ENCODE measurements at places on chromosomes 12 and 14.

GRCh38 chr14:21924479-21924878, 250.9 kb upstream of the OR4E1 start:
- DNase-seq, result peak; percentile 58

GRCh38 chr14:75521415-75522199, 662 bp upstream of the BATF start:
- DNase-seq, result no peak

GRCh38 chr12:85714425-85714824, 121.8 kb downstream of the RASSF9 start:
- DNase-seq, result no peak

DNA sequence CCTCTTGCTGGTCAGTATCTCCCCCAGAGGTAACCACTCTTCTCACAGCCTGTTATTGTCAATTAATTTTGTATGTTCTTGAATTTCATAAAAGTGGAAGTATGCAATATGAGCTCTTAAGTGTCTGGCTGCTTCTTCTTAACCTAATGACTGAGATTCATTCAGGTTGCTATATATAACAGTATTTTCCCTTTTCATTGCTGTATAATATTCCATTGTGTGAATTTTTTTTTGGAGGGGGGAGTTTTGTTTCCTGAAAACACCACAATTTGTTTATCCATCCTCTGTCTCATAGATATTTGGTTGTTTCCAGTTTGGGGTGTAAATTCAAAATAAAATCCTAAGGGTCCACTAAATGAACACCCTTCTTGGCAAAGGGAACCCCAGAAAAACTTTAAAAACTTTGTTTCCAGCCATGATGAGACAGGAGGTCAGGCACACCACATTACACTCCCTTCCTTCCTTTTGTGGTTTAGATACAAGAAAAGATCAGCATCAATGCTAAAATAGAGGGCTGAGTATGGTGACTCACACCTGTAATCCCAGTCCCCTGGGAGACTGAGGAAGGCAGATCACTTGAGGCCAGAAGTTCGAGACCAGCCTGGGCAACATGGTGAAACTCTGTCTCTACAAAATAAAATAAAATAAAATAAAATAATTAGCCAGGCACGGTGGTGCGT, 4.1 kb upstream of the DAO start:
- no peak for DNase-seq

- DNase-seq, result no peak
Observed at GRCh38 chr12:112091563-112091962, 17.0 kb downstream of the NAA25 start.

DNA sequence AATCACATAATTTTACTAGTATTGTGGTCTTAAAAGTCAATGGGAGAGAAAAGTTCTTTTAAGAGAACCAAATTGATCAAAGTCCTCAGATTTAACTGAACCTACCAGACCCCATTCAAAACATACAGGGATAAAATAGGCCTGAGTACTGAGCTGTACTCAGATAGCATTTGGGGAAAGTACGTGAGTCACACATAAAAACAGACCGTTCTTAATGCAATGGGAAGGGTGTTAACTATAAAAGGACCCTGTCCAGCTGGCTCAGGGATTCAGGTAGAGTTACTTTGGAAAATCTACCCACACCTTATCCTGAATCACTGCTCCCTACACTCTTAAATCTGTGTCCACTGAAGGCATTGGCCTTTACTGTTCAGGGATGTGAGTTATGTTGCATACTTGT, 78.0 kb downstream of the PTPN21 start:
- no peak for DNase-seq

- no peak for DNase-seq
Observed at GRCh38 chr12:6570264-6570887, 2.3 kb upstream of the NOP2 start.

GRCh38 chr12:127595506-127595905, 671.5 kb upstream of the TMEM132C start:
- no peak for DNase-seq

GRCh38 chr12:59626382-59626781, 30.6 kb downstream of the SLC16A7 start:
- no peak for DNase-seq

DNA sequence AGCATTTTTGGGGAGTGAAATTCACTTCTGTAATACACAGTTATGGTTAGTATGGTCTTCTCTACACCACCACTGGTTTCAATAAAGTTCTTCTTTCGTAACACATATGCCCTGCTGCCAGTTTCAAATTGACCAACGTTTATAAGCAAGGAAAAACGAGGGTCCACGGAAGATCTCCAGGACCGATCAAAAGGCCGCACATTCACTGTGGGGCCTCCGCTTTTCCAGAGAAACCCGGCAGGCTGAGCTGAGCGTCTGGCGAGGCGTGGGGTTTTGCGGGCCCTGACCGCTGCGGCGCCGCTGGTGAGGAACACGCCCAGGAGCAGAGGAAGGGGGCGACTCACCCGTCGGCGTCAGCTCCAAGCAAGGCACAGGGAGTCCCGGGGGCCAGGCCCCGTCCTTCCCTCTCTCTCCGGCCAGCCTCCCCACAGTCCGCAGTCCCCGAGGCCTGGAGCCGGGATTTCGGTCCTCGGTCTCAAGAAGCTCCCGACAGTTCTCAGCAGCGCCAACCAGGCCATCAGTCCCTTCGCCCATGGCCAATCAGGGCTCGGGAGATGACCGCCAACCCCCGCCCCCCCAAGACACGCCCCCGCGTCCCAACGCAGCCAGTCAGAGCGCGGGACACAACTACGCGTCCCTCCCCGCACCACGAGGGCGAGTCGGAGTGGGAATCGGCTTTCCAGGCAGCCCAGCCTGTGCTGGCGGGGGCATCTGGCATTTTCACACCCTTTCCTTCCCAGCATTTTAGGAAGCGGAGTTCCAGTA, at the start of gene MTERF2:
TSS of gene MTERF2 (minus strand) at position 522 of the 765 bp plus-strand sequence. CDS start 8,432 bp downstream, outside the sequence.
- peak; percentile 78 for DNase-seq

GRCh38 chr14:70887737-70888499, 19.3 kb upstream of the PCNX1 start:
- DNase-seq, result no peak

DNA sequence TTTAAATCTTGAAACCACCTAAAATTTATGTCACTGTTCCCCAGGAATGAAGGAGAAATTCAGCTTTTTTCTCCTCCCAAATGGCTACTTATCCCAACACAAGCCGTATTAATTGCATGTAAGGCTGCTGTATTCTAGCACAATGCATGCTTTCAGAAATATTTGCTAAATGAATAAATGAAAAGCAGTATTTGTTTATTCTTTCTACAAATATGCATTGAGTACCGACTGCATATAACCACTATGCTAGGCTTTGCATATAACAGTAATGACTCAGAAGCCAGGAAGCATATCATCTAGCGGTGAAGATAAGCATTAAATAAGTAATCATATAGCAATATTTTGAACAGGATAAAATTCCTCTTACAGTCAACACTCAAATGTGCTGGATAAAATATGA, 5.7 kb upstream of the LRR1 start:
- no peak for DNase-seq

- no peak for DNase-seq
Observed at GRCh38 chr12:123936956-123937706, 35.5 kb downstream of the CCDC92 start.

- DNase-seq, result no peak
Observed at GRCh38 chr12:64621257-64621942, 11.1 kb downstream of the RASSF3 start.

DNA sequence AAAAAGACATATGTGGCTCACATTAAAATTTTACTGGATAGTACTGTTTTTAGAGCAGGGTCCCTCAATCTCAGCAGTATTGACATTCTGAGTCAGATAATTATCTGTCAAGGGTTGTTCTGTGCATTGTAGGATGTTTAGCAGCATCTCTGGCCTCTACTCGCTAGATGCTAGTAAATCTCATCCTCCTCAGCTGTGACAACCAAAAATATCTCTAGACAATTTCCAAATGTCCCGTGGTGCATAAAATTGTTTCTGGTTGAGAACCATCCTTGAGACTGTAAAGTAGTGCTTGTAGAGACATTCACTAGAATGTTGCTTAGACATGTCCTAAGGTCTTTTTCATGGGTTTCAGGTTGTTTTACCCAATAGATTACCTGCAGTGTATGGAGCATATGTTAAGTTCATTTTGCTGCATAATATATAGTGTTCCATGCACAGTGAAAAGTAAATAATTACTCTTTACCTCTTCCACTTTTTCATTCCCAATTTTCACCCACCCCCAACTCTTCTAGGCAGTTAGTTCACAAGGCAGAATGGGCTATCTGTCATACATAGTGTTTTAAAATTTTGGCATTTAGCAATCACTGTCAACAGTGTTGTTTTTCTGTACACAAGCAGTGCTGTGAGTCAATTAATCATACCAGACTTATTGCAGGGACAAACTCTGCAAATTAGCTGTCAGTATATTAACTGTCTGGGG, 200.2 kb upstream of the SLC38A2 start:
- no peak for DNase-seq

- no peak for DNase-seq
Observed at GRCh38 chr12:90044069-90044468, 335.4 kb upstream of the ATP2B1 start.

DNA sequence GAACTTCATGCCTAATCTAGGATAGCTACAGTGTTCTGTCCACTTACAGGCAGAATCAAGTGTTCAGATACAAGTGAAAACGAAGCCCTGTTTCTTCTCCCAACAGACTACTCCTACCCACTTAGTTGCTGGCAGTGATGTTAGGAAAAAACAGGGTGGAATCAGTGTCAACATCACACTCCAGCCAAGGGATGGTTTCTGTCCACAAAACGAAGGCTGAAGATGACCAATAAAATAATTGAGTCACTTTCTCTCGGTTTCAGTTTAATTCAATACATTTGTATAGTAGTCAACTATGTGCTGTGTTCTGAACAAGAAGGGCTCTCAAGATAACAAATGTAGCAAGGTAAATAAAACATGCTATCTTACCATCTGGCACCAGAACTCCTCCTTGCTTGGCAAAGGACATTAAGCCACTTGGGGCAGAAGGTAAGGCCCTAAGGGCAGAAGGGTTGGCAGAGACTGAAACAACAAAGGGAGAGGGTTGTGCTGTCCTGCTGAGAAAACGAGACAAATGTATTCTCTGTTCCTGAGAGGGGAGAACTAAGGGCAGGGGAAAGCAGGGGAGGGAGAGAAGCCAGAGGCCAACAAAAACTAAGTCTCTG, 393.6 kb downstream of the DPF3 start:
- no peak for DNase-seq

DNA sequence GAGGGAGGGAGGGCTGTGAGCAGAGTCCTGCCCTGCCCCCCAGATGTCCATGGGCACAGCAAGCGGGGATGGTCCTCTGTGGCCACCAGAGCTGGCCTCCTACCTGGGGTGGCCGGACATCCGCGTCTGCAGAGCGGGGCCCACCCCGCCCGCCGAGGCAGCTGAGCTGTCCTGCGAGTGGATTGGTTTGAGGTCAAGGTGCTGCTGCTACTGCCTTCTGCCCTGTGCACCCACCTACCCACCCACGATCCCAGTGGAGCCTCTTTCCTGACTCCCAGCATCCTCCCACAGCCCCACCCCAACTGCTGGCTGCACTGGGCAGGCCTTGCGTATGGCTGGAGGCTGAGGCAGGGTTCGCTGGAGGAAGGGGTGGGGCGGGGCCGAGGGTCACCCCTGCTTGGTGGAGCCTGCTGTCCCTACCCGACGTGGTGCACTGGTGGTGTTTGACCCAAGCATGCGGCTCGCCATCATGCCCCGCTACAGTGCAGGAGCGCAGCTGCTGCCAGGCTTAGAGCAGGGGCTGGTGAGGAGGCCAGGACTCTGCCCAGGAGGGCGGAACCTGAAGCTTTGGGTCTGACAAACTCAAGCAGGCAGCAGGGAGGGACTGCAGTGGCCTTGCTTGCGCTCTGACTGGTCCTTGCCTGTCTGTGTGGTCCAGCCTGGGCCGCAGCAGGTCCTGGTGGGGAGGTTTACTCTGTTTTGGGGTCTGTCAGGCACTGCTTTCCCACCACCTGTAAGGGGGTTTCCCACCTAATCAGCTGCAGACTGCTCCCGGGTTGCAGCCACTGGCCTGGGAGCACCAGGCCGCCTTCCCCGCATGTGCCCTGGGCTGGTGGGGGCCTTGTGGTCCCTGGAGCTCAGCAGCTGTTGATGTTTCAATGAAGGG, 23.7 kb downstream of the CEP170B start:
- DNase-seq, result no peak

GRCh38 chr12:75660107-75660530, 148.7 kb upstream of the KRR1 start:
- no peak for DNase-seq

GRCh38 chr12:110007881-110008280, 8.7 kb downstream of the ANKRD13A start:
- DNase-seq, result no peak

DNA sequence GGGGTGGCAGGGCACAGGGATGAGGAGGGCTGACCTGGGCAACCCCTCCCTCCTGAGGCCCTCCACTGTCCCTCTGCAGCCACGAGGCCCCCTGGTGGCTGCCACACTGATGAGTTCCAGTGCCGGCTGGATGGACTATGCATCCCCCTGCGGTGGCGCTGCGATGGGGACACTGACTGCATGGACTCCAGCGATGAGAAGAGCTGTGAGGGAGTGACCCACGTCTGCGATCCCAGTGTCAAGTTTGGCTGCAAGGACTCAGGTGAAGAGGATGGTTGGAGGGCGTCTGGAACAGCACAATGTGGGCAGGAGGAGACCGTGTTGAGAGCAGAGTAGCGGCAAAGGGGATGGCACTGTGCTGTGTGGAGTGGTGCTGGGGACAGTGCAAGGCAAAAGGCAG, 25.7 kb upstream of the LRP1-AS start:
- DNase-seq, result no peak

- no peak for DNase-seq
Observed at GRCh38 chr14:105282098-105282725, 18.6 kb downstream of the BRF1 start.

- DNase-seq, result no peak
Observed at GRCh38 chr12:133120385-133121191, 9.5 kb downstream of the ZNF891 start.

DNA sequence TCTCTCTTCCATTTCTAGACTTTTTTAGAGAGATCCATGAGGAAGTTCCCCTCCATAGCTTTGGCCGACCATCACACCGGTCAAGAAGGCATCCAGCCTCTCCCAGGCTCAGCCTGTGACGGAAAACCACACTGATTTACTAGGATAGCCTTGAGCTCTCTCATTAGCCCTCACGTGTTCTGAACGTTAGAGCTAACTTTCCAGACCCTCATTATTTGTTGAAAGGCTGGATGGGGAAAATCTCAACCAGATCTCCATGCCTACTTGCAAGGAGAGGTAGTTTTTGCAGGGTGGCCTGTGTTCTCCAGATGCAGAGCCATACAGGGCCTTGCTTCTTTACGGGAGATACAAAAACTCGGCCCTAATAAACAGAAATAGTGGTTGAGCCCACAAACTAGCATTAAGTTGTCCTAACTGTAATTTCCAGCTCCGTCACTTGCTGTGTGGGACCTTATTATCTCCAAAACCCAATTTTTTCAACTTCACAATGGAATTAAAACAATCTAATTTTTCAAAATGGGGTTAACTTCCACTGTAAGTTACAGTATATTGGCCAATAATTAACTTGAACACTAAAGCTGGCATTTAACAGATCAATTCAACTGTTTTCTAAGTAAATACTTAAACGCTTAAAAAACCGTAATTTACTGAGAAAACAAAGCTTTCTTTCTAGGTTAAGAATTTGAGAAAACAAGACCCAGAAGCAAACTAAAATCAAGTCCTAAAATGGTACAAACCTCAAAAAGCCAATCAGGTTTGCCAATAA, 65.3 kb downstream of the KLHL28 start:
- no peak for DNase-seq

GRCh38 chr12:48183091-48183875, at the start of gene CCDC184:
Gene CCDC184 (plus strand): TSS chr12:48183644. CDS start chr12:48184123, 479 bp downstream.
- peak; percentile 44 for DNase-seq

GRCh38 chr14:55245657-55246268, 25.5 kb upstream of the FBXO34 start:
- no peak for DNase-seq

Measured in activated CD4-positive, alpha-beta T cell treated with anti-CD3 and anti-CD28 coated beads, Interleukin-2, amount 50 U/mL, for 24 hours (primary cell).